Fibroblast of skin of right biceps (primary cell): ENCODE measurements at places on chromosomes 3 and 15.

DNA sequence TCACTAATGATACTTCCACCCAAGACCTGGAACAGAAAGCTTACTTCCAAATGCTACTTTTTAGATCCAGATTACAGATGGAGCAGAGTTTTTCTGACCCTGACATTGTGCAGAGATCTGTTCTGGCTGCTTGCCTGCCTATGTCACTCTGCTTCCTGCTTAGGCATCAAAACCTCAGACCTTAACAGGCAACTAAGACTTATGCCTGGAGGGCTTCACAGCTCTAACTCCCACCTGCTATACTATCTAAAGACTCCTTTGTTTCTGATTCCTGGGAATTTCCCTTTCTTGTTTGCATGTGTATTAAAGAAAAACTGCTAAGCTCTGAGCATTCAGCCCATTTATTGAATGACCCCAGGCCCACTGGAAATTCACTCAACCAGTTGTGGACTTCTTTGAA, 157.4 kb upstream of the NPHP3 start:
- DNase-seq: no peak

- DNase-seq: no peak
Measured at GRCh38 chr15:55528812-55529211, 20.8 kb upstream of the DNAAF4 start.

- no peak for DNase-seq
Measured at GRCh38 chr3:26621176-26621575, 1.4 kb upstream of the LRRC3B start.

- DNase-seq: no peak
Measured at GRCh38 chr15:82677720-82678323, 30.7 kb upstream of the CPEB1 start.

DNA sequence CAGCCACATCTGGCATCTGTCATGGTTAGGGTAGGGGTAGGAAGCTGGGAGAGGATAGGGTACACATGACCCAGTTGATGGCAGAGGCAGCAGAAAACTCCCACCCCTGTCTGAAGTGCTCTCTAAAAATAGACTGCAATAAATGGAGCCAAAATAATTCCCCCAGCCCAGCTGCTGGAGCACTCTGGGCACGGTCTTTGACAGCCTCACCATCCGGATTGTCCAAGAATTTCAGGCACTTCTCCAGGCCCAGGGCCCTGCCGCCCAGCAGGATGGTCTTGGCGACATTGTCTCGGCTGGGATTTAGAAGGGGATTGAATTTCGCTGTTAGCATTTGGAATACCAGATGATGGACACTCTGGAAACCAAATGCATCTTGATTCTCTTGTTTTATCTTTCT, 103.7 kb downstream of the IQSEC1 start:
- DNase-seq: no peak

GRCh38 chr3:13825311-13825579, 54.6 kb downstream of the WNT7A start:
- no peak for DNase-seq

- no peak for DNase-seq
Measured at GRCh38 chr3:37050282-37050681, 57.0 kb downstream of the MLH1 start.
